Dorsolateral prefrontal cortex (tissue), 122 donors: ENCODE measurements at places on chromosomes 1 and 21.

GRCh38 chr1:54611621-54612020, 11.7 kb downstream of the FAM151A start:
- no peak for DNase-seq

DNA sequence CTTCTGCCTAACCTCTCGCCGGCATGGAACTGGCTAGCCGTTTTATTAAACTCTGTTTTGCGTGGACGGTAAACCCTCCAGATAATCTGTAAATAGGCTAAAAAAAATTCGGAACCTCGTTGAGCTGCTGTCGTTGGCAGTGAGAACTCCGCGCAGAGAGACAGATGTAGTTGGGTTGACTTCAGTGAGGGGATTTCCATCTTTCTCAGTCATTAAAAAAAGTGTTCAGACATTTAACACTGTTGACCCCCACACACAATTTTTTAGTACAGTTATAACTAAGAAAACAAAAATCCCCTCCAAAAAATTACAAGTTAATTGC, 464 bp downstream of the PARK7 start:
- no peak for DNase-seq

DNA sequence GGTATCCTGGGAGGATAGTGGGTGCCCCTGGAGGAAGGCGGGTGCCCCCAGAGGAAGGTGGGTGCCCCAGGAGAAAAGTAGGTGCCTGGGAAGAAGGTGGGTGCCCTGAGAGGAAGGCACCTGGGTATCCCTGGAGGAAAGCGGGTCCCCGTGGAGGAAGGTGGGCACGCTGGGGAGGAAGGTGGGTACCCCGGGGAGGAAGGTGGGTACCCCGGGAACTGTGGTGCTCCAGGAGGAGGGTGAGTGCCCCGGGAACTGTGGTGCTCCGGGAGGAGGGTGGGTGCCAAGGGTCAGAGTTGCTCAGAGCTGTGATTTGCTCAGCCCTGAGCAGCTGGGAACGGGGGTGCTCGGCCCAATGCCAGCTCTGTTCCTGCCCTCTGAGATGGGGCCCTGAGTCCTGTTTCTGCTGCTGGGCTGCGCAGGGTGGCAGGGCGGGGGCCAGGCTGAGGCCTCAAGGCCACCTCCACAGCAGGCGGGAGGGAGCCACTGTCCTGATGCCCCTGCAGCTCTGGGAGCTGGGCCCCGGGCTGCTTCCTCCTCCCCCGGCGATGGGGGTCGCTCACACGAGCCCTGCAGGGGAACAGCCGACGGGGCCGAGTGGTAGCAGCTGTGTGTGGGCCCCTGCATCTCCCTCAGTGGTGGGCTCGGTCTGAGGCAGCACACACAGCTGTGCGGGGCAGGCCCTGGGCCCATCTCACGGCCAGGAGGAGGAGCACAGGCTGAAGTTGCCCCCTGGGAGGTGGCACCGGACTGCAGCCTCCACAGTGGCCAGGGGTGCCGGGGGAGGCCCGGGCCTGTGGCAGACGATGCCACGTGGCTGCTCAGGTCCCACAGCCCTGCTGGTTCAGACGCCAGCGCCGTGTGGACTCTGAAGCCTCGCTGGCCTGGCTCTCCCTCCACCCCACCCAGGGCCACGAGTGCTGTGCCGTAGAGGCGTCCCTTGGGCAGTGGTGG, 57.4 kb downstream of the SLX9 start:
- DNase-seq: no peak

GRCh38 chr1:27804791-27805190, 25.8 kb upstream of the PPP1R8 start:
- DNase-seq: no peak

- DNase-seq: no peak
Observed at GRCh38 chr1:107777664-107778047, 187.3 kb downstream of the VAV3 start.

DNA sequence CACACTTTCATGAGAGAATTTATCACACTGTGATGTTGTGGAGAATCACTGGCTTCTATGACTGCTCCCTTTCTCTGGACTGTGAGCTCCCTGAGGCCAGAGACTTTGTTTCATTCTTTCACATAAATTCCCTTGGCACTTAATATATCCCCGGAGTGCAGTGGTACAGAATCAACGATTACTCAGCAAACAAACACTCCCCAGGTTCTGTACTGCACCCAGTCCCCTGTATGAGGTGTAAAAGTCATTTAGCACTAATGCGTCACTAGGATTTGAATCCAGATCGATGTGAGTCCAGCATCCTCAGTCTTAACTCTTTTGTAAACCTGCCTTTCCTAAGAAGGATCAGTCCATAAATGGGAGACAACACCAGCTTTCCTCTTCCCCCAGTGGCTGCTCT, 6.8 kb upstream of the UTP25 start:
- no peak for DNase-seq

DNA sequence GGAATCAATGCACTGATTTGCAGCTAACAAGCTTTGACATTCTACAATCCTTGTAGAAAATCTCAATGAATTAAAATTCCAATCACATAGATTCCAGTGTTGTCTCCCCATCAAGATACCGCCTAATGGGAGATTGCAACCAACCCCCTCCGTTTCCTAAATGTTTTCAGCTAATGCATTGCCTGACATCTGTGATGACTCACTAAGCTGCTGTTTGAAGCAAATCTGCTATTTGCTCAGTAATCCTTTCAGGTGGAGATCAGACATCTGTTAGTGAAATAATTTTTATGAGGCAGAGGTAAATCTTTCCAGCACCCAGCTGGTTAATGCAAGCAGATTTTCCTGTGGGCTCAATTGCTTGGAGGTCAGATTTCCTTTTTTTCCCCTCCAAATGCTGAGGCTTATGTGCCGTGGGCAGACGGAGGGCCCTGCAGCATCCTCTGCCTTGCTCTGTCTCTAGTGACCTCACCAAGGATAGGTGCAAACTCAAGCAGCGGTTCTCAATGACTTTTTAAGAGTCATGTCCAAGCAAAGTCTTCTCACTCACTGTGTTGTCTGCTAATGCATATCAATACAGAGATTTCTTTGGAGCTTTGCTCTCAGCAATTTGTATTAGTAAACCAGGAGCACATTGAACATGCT, 91.1 kb upstream of the RAB3GAP2 start:
- DNase-seq: no peak

- no peak for DNase-seq
Observed at GRCh38 chr1:35532497-35533223, 24.5 kb downstream of the KIAA0319L start.

GRCh38 chr1:82019508-82019907, 218.8 kb downstream of the ADGRL2 start:
- no peak for DNase-seq

- peak; percentile 75 for DNase-seq
Observed at GRCh38 chr1:180926164-180926981, 13.7 kb downstream of the KIAA1614 start.

DNA sequence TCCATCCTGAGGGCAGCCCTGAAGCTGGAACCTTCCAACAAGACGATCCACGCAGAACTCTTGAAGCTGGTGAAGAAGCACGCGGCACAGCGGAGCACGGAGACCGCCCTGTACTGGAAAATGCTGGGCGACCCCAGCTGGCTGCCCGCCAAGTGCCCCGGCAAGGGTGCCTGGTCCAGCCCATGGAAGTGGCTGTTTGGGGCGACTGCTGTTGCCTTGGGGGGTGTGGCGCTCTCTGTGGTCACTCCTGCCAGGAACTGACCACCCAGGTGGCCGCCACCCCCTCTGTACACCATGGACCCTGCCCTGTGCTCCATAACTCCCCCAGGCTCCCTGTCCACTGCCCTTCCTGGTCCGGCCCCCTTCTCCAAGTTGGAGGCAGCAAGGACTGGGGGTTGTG, 90.8 kb downstream of the PPP1R12B start:
- no peak for DNase-seq

DNA sequence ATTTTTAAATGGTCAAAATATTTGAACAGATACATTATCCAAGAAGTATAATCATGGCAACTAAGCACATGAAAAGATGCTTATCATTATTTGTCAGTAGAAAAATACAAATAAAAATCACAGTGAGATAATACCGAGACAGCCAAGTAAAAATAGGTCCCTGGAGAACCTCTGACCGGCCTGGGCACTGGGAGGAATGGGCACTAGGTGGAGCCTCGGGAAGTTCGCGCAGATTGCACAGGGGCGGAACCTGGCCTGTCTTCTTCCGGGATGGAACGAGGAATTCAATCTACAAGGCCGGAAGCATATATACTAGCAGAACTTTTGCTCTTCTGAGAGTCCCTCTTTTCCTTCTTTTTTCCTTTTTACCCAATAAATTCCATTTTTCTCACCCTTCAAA, 148.5 kb upstream of the CHRM3 start:
- DNase-seq: no peak

DNA sequence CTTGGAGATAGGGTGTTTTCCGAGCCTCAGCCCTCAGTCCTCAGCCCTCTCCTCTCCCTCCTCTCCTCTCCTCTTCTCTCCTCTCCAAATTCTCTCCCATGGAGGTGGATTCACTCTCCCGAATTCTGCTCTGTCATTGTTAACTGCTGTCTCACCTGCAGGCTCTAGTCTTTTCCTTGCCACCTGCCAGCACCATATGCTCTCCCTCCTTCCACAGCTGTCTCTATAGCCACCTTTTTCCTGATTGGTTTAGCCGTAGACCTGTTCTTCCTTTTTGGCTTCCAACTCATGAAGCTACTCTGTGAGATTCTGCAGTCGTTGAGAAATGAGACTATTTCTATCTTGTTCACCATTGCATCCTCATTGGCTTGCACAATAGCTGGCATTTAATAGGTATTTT, 19.7 kb downstream of the COG2 start:
- no peak for DNase-seq

DNA sequence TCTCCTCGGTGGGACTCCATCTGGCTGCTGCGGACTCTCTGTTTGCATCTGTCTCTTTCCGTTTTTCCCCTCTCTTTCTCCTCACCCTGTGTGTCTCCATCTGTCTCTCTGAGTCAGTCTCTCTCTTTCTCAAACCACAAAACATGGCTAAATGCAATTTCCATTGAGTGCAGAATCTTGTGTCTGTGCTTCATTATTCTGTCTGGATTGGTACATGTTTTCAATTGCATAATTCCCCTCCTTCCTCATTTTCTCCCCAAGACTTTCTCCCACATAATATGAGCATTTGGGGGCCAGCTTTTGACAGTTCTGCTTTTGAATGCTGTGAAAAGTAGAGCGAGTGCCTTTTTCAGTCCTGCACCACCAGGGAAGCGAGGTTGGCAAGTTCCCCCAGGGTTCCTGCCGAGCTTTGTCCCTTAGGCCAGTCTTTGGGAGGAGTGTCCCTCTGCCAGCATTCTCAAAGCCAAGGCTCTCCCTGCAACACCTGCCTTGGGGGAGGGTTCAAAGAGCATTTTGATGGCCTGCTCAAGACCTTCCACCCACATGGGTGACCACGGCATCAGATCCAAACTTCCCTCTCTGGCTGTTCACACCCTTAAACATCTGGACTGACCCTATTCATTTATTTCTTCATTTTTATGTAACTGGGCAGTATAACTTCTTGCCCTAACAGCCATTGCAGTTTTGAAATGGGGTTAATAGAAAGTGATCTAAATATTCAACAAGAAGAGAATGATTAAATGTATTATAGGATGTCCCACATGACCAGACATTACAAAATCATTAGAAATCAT, 32.8 kb upstream of the SCMH1 start:
- no peak for DNase-seq

GRCh38 chr1:168320800-168321450, 40.2 kb downstream of the TBX19 start:
- DNase-seq: no peak

- no peak for DNase-seq
Observed at GRCh38 chr1:84174051-84174556, 30.0 kb downstream of the PRKACB start.

DNA sequence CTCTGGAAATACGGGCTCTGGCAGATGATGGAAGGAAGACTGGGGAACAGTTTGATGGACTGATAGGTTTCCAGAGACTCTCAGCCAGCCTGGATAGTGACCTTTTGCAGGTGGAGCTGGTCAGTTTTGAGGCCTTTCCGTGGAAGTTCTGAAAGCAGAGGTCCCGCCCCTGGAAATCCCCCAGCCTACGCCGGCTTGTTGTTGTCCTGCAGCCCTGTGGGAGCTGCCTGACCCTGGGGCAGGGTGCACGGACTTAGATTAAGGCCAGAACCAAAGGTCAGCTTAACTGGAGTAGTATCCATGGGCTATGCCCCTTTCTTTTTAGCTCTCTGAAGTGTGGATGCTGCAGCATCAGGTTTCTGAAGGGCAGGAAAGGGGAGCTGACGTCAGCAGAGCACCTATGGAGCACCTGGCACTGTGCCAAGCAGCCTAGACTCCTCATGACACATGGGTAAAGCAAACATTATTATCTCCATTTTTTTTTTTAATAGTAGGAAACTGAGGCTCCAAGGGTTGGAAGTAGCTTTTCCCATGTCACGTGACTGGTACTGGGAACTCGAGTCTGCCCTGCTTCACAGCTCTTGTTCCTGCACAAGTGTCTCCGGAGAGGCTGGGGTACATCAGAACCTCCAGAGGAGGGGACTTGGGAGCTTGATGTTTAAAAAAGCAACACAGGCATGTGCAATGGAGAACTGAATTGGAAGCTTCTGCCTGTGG, 38.5 kb downstream of the IER5 start:
- DNase-seq: no peak

DNA sequence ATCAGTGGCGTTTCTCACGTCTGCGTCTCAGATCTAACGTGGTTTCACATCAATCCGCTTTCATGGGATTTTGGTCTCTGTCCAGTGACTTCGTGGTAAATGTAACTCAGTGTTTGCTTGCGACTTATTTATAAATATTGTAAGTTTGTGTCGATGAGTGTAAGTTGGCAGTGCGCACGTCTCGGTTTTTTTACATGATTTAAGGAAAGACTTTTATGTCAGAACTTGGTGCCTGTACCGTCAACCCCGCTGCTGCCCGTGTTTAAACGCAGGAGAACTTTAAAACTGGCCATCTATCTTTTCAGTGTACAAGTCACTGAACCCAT, 1.5 kb downstream of the B3GALT6 start:
- DNase-seq: no peak

GRCh38 chr1:41640756-41641474, 156.4 kb upstream of the EDN2 start:
- no peak for DNase-seq
